ENCODE measurements at places on chromosomes 5 and 9. TPM values are rescaled to one million over a fixed set of nuclear protein-coding genes. Genes with fewer than 3 reads are reported as not detected.

GRCh38 chr5:112109331-112110007 lies 309.6 kb downstream of the EPB41L4A start:
- peak; percentile 83 for DNase-seq

GRCh38 chr9:114240647-114241558 lies 82.0 kb upstream of the ORM1 start:
- no peak for DNase-seq

- no peak for DNase-seq
Observed at GRCh38 chr5:2153802-2154201, 271.1 kb upstream of the IRX4 start.

- no peak for DNase-seq
Observed at GRCh38 chr9:69130456-69131441, 43.3 kb upstream of the TJP2 start.

- DNase-seq: no peak
Observed at GRCh38 chr9:109775516-109775915, 4.5 kb upstream of the PALM2AKAP2 start.

DNA sequence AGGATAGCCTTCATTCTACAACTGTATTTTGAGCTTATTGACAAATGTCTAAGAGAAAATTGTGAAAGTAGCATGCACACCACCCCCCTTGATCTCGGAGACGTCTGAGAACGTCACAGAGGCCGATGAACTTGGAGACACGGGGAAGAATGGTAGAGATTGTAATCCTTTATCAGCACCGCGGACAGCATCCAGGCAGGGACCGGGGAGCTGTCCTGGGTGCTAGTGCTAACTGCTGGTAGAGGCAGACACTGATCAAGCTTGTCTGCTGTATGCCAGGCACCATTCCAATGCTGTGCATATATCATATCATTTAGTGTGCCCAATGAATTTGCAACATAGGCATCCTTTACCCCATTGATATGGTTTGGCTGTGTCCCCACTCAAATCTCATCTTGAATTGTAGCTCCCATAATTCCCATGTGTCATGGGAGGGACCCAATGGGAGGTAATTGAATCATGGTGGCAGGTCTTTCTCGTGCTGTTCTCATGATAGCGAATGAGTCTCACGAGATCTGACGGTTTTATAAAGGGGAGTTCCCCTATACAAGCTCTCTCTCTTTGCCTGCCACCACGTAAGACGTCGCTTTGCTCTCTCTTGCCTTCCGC lies 98.8 kb downstream of the LHX2 start:
- peak; percentile 15 for DNase-seq

DNA sequence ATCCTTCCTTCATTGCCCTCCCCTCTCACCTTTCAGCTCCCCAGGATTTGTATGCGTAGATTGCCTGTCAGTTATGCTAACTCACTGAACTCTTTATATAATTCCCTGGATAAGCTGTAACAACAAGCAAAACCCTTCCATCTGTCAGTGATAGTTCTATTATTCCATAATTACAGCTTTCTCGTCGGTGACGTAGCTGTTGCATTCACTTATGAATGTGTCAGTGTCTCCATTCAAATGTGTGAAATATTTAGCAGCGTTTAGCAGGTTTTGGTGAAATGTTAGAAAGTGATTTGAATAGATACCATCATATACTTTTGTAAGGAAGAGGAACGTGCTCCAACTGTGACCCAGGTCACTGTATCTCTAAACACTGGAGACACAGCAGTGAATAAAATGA lies 45.2 kb downstream of the PIP5K1B start:
- DNase-seq: no peak

Gene SPATA31C1
- not detected for polyA plus RNA-seq

Gene FAM81B
- polyA plus RNA-seq: not detected

Gene DBH
- polyA plus RNA-seq: not detected

Gene NPR3
- 4.0 TPM for polyA plus RNA-seq

Gene PCDHGA3
- 1.2 TPM for polyA plus RNA-seq
